ENCODE measurements at places on chromosomes 12 and 14.

DNA sequence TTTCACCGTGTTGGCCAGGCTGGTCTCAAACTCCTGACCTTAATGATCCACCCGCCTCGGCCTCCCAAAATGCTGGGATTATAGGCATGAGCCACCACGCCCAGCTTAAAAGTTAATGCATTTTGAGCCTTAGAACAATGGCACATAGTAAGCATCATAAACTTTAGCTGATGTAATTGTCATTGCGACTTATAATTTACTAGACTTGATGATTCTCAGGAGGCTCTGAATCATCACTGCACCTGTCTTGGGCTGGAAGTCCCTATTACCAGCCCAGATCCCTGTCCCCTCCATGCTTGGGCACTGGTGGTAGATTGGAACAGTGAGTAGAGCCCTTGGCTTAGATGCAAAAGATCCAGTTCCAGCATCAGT is 26.1 kb downstream of the KMT5A start:
- no peak for DNase-seq

GRCh38 chr14:38042322-38042721 is 165.4 kb upstream of the SSTR1 start:
- no peak for DNase-seq

DNA sequence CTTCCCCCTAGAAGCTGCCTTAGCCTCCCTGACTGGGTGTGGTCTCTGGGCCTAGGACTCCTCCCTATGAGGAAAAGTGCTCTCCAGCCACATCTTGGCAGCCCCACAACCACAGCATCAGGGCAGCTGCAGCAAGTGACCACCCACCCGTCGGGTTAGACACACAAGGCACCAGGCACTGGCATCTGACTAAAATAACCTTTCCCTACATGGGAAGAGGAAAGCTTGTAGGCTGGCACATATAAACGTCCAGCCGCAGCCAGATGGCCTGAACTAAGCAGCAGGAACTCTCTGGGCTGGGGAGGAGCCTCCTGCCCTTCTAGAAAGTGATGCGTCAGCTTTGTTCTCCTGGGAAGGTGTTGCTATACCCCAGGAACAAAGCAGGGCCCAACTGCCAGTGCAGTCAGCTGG is 328.7 kb downstream of the DPF3 start:
- DNase-seq, result no peak

DNA sequence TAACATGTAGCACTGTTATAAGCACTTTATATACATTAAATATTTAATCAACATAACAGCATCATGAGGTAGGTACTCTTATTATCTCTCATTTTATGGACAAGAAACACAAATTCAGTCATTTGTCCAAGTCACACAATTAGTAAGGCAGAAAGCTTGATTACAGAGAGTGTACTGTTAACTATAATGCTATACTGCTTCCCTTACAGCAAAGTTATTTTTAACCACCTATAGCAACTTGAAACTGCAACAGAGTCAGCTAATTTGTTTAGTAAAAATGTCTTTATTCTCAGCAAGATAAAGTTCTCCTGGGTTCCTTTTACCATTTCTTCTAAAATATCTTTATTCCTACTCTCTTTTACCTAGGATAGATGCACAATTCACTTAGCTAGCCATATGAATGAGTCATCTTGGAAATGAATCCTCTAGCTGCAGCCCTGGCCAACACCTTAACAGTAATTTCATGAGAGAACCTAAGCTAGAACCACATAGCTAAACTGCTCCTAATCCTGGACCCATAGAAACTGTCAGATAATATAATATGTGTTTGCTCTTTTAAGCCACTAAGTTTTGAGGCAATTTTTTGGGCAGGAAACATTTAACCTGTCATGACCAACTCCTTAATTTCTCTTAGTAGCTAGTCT is 90.2 kb upstream of the HECTD1 start:
- no peak for DNase-seq

DNA sequence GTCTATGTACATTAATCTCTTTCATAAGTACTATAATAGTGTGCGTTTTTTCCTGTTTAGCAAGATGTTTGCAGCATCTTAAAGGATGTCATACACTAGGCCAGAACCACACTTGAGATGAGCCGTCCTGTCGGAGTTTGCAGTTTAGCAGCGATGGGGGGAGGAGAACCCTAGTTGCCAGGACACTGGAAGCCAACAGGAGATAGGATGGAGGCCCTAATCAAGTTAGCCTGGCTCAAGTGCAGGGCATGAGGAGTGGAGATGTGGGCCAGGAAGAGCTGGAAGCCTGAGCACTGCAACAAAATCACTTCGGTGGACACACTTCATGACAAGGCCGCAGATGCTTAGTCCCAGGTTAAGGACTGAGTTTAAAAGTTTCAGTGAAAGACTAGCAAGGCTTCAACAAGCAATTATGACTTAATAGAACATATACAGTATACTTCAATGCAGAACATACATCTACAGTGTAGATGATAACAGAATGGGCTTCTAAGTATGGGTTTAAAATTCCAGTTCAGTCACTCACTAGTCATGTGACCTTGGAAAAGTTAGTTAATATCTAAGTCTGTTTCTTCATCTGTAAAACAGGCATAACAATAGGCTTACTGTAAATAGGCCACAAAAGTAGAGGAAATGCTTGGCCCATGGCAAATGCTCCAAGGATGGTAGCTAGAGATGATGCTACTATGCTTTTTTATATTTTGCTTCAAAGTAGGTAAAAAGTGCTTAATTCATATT is 77.1 kb downstream of the PTPN21 start:
- no peak for DNase-seq

DNA sequence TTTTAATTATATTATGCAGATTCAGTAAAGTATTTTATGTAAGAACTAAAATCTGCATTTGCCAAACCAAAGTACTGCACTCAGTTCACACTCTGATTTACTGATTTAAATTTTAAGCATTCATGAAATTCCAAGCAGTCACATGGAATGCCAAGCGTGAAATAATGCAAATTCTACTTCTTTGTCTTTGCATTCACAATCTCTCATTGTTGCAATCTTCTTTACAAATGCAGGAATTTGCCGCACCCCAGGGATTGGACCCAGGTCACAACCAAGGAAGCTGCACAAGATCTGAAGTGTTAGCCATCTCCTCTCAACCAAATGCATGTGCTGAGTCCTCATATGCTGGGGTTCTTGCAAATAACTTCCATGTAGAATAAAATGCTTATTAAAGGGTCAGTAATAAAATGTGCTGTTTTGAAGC is 71.9 kb downstream of the TUNAR start:
- no peak for DNase-seq

DNA sequence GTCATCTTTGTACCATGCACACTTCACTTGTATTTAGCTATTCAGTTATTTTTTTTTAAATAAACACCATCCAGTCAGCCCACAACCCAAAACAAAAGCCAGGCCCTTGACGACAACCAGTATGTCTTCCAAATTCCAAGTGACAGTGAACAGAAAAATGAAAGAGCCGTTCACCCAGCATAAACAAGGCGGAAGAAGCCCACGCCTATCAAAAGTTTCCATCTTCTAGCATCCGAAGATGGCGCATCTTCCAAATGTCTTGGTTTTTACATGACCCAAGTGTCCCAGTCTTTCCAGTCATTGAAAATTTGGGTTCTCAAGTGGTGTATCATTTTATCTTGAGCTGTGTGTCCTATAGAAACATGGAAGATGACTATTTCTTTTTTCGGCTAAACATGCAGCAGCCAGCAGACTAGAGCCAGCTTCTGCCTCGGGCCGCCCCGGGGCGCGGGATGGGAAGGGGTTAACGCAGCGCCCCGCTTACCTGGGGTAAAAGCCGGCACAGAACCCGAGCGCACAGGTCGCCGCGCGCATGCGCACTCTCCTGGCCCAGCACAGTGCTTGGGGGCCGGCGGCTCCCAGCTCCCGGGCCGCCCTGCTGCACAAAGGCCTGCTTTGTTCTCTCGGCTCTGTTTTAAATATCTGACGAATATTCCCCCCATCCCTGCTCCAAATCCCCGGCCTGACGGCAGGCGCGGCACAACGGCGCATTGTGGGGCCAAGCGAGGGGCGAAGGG is 164.8 kb downstream of the ZFP36L1 start:
- peak; percentile 32 for DNase-seq

DNA sequence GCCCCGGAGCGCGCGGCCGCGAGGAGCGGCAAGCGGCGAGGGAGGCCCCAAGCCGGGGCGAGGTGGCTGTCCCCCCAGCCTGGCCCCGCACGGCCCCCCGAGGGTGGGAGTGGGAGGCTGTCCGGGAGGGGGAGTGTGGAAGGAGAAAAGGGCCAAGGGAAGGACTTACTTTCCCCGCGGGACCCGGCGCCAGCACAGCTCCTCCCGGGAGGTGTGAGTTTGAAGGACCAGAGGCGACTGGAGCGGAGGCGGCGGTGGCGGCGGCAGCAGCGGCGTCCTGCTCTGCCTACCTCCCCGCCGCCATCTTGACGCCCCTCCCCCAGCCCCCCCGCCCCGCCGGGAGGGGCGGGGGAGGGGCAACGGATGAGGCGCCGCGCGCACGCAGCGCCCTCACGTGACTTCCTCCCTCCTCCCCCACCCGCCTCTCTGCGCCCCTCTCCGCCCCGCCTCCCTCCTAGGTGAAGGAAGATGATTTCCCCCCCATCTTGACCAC is at the start of gene SBNO1:
Gene SBNO1, minus strand, starts transcription at position 316 of the 493 bp plus-strand sequence. CDS start 14,406 bp downstream, outside the sequence.
- DNase-seq, result peak; percentile 85

DNA sequence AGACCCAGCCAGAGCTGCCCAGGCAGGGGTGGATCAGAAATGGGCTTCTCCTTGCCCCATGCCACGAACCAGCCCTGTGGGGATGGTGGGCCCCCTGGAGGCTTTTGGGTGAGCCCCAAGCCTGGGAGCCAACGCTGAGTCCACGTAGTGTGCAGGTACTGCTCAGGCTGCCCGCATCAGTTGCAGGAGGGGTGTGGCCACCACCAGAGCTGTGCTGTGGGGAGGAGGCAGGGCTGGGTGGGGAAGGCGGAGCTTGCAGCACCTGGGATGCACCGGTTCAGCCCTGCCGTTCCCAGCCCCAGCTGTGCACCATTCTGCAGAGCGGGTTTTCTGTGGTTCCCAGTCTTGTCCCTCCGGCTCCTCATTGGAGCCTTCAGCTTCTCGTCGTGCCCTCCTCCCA is 36.3 kb downstream of the IL31 start:
- no peak for DNase-seq

DNA sequence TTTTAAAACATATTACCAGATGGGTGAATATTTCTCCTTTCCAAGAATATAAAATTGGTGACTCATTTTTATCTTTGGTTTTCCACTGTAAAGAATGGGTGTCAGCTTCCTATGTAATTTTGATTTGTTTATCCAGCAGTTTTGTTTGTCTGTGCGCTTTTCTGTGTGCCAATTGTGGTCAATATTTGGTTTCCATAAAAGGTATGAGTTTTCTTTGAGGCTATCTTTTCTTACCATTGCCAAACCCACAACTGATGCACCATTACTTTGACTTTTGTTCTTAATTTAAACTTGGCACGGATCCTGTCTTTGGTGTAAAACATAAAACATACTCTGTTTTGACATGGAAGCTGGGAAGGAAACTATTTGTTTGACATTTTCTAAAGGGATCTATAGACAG is 78.8 kb upstream of the NAV3 start:
- no peak for DNase-seq

DNA sequence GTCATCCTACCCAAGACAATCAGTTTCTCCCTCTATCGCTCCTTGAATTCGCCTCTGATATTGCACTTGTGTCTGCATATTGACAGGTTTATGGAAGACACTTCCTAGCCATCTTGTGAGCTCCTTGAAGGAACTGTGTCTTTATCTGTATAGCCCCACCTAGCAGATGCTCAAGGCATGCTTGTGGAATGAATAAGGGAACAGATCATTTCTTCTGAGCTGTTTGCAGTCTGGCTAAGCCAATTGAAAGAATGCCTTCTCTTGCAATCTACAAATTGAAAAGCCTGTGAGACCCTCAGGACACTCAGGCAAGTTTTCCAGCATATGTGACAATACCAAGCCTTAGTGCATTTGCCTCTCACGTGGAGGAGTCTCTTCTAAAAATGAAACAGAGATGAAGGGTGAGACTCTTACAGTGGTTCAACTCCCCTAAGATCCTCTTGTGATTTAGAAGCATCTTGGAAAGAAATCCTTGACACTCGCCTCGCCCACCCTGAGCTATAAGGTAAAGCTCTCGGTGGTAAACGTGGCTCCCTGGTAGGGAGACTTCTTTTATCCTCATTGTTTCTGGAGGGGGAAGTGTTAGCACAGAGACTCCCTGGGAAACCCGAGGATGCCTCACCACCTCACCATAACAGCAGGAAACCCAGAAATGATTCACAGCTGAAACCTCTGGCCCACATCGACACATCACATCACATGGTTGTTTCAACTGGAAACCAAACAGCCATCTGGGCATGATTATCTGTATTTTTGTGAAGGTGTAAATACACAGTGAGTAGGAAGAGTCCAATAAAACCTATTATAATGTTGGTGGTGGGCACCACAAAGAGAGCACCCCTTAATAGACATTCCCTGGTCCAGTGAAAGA is 112.3 kb upstream of the BCL2L14 start:
- no peak for DNase-seq

GRCh38 chr14:39169541-39169900 is 612 bp downstream of the TRAPPC6B start:
- DNase-seq, result no peak

DNA sequence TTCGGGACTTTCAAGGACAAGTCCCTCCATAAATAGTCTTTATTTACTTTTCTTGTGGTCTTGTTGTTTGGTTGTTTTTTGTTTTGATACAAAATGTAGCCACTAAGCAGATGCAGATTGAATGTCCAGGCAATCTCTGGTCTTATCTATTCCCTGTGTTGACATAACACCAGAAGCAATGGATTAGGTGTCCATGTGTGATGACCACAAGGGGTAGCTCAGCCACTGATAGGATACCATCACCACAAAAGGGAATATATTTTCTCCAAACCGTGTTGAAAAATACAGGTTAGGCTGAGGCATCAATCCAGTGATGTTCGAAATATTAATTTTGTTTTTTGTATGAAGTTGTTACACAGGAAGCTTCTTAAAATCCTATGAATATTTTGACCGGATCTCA is 196.3 kb downstream of the EPS8 start:
- DNase-seq, result no peak

Measured in endothelial cell (in vitro differentiated cells).